Upper lobe of left lung (tissue), 6 donors: ENCODE measurements at places on chromosomes 3 and 15. TPM values are rescaled to one million over a fixed set of nuclear protein-coding genes. Genes with fewer than 3 reads are reported as not detected.

GRCh38 chr3:33826688-33827087 is 28.3 kb downstream of the PDCD6IP start:
- no peak for DNase-seq

GRCh38 chr3:45541326-45542321 is 52.9 kb upstream of the LIMD1 start:
- no peak for DNase-seq

GRCh38 chr3:11514191-11514821 is 129.4 kb downstream of the VGLL4 start:
- DNase-seq = no peak

DNA sequence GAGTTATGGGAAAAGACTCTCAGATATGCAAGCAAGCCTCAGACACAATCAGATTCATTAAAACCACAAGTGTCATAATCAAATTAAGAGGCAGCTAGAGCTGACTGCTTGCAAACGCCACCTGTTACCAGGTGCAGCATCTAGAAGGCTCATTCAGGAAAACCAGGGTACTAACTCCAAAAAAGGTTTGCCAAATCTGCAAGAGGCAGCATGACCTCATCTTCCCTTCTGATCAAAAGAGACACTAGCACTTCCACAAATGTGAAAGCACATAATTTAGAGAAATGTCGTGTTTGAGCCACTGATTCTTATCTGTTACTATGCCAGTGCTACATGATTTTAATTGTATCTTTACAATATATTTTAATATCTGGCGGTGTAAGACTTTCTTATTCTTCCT is 123.3 kb upstream of the NANOGP8 start:
- DNase-seq = no peak

DNA sequence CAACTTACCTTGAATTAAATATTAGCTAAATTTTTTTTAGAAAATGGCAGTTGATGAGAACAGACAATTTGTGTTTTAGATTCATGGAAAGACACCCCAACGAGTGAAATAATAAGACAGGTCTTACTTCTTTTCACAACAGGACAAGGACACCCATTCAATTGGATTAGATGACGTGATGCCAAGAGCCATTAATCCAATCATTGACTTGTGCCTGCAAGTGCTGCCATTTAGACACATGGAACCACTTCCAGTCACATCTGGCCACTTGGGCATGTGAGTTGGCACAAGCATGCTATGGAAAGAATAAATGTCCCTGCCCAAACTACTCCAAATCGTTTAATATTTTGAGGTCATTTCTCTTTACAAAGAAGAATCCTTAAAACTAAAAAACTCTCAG is 1308.8 kb downstream of the ROBO2 start:
- no peak for DNase-seq

GRCh38 chr15:97680606-97681220 is 279.8 kb upstream of the ARRDC4 start:
- DNase-seq = no peak

DNA sequence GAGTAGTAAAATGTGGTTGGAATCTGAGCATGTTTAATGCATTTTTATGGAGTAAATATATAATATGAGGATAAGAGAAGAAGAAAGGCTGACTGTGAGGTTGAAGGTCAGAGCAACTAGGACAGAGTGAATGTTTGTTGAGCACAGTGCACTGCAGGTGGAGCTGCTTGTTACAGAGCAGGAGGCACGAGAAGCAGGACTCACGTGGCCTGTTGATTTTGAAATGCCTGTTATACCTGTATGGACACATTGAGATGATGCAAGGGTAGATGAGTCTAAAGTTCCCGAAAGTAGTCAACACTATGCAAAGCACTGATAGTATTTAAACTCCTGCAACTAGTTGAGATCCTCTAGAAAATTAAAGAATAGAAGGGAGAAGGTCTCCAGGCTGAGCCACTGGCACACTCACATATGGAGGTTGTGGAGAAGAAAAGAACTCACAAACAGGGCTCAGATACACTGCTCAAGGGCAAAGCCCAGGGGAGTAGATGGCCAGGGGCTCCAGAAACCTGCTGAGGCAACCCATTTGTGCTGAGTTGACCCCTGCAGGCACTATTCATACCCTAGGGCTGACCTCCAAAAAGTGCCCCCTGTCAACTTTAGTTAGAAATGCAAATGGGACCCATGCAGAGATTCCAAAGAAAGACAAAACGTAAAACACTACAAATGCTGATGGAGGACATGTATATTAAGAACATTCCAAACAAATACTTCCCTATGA is 541.5 kb downstream of the GABRG3 start:
- no peak for DNase-seq

Gene C2CD4A
- total RNA-seq = not detected

Gene GRK7
- not detected for total RNA-seq

Gene TM4SF4
- total RNA-seq = 1.8 TPM

Gene CCR3
- not detected for total RNA-seq

Gene SLC24A5
- total RNA-seq = not detected
